Large intestine (tissue), 12 donors: ENCODE measurements at places on chromosomes 3 and 15. TPM values are rescaled to one million over a fixed set of nuclear protein-coding genes. Genes with fewer than 3 reads are reported as not detected.

The CTDSPL gene
- 23.3 TPM for polyA plus RNA-seq

The GOLGA6L4 gene
- 8.2 TPM for polyA plus RNA-seq

The KBTBD12 gene
- polyA plus RNA-seq: 0.52 TPM

- no peaks in the 10 kb centered on the region for H3K36me3 ChIP-seq
- no peaks in the 10 kb centered on the region for H3K4me1 ChIP-seq
- no peaks in the 10 kb centered on the region for H3K27me3 ChIP-seq
- H3K4me3 ChIP-seq: no peak overlapping the region
- DNase-seq: no peak
Measured at GRCh38 chr3:14389166-14389606, 13.2 kb upstream of the SLC6A6 start.

GRCh38 chr3:11258958-11259357 lies 13.2 kb upstream of the ATG7 start:
- no peak overlapping the region for H3K27ac ChIP-seq
- H3K4me1 ChIP-seq: no peaks in the 10 kb centered on the region
- no peak overlapping the region for H3K4me3 ChIP-seq
- no peaks in the 10 kb centered on the region for H3K36me3 ChIP-seq

GRCh38 chr3:189677667-189678066 lies 46.5 kb downstream of the TP63 start:
- no peak for DNase-seq
- no peak overlapping the region for H3K27ac ChIP-seq
- H3K36me3 ChIP-seq: no peaks in the 10 kb centered on the region
- no peak overlapping the region for H3K4me3 ChIP-seq

DNA sequence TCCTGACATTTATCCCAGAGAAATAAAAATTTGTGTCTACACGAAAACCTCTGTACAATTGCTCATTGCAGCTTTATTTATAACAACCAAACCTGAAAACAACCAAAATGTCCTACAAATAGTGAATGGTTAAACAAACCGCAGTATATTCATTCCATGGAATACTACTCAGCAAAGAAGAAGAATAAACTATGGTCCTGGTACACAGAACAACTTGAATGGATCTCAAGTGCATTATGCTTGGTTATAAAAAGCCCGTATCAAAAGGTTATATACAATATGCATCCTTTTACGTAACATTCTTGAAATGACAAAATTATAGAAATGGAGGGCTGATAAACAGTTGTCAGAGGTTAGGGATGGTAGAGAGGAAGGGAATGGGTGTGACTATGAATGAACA lies 3.7 kb downstream of the SEC22C start:
- H3K4me1 ChIP-seq: peaks cover 6% of the 10 kb centered on the region
- H3K4me3 ChIP-seq: no peak overlapping the region
- no peak overlapping the region for H3K27ac ChIP-seq
- no peaks in the 10 kb centered on the region for H3K27me3 ChIP-seq

DNA sequence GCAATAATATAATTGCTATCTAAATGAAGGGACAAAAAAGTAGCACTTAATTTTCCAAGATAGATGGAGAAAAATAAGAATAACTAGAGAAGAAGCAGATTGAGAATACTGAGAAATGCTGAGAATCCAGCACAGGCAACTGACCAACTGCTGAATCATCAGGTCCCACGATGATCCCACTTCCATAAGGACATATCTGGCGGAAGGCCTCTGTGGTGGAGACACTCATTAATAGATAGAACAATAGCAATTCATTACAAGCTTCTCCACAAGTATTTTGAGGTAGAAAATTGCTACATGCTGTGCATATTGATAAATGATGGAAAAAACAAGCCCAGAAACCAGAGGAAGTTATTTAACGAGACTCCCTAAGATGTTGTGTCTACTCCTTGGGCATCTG lies 105.9 kb downstream of the DUT start:
- no peak overlapping the region for H3K27ac ChIP-seq
- no peaks in the 10 kb centered on the region for H3K27me3 ChIP-seq
- DNase-seq: no peak
- H3K4me1 ChIP-seq: no peaks in the 10 kb centered on the region
- H3K4me3 ChIP-seq: no peak overlapping the region

- no peak overlapping the region for H3K4me3 ChIP-seq
- no peak overlapping the region for H3K27ac ChIP-seq
- no peaks in the 10 kb centered on the region for H3K36me3 ChIP-seq
- no peaks in the 10 kb centered on the region for H3K27me3 ChIP-seq
- DNase-seq: no peak
Measured at GRCh38 chr3:21163956-21164355, 587.1 kb downstream of the ZNF385D start.

DNA sequence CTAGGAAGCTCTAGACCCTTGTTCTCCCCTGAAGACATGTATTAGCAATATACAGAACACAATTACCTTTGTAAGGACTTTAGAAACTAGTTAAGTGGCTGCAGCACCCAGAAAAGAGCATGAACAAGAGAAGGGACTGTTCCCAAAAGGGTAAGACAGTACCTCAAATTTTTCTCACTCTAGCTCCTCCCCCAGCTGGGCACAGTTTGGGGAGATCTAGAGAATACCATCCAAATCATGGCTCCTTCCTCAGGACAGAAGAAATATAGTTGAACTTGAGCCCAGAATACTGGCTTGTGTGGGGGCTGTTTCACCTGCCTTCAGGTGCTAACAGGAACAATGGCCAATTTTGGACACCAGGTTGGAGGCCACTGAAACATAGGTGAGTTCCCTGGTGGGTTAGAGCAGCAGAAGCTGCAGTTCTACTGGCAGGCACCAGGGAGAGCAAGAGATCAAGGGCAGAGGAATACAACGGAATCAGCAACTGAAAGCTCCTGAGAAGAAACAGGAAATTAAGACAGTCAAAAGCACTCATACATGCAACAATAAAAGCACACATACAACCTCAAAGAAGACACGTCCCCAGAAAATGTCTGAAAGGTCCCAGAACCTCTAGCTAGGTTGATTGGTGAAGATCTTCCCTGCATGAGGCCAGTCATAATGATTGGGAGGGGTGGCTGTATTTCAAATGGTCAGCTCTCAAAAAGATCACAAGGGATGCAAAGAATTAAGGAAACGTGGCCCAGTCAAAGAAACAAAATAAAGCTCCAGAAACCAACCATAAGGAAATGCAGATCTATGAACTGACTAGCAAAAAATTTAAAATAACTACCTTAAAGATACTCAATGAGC lies 104.9 kb upstream of the ASB14 start:
- H3K4me3 ChIP-seq: no peak overlapping the region
- H3K27me3 ChIP-seq: no peaks in the 10 kb centered on the region
- H3K4me1 ChIP-seq: no peaks in the 10 kb centered on the region
- no peak overlapping the region for H3K27ac ChIP-seq

DNA sequence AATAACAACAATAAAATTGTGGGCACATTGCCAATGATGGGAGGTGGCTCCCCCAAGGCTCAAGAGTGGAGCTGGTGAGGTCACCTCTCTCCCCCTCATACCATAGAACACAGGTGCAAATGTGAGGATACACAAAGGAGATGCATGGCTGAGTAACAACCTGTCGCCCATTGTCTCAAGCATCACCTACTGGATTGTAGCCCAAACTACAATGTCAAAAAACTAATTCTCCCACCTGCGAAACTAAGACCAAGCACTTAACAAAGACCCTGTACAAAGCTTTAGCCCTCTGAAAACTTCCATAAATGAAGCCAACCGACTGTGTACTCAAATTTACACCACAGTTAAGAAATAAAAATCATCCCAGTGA lies 50.4 kb upstream of the IGSF11 start:
- H3K4me3 ChIP-seq: no peak overlapping the region
- no peak for DNase-seq
- H3K27me3 ChIP-seq: no peaks in the 10 kb centered on the region
- H3K27ac ChIP-seq: no peak overlapping the region
- H3K4me1 ChIP-seq: no peaks in the 10 kb centered on the region
